H1 (cell line): ENCODE measurements at places on chromosomes 1 and 21.

GRCh38 chr1:208083016-208083714 lies 161.0 kb downstream of the PLXNA2 start:
- no peak for DNase-seq

DNA sequence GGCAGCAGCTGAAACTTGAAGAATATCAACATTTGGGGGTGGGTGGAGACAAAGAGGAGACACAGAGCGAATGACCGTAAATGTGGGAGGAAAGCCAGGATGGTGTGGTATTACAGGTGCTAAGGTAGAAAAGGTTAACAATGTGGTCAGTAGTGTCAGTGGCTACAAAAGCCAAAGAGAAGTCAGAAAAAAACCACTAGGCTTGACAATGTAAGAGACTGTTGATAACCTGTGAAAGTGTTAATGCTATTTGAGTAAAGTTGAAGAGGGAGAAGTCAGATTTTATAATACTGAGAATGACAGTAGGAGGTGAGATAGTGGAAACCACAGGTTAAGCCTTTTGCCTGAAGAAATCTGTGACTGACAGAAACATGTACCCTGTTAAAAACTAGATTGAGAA lies 120.8 kb downstream of the CLEC20A start:
- no peak for DNase-seq

GRCh38 chr1:33435096-33435820 lies 4.4 kb upstream of the PHC2 start:
- DNase-seq: no peak

- DNase-seq: no peak
Measured at GRCh38 chr1:11836955-11837766, 10.4 kb downstream of the NPPA start.

GRCh38 chr1:231722356-231722755 lies 95.8 kb downstream of the DISC1 start:
- DNase-seq: no peak

DNA sequence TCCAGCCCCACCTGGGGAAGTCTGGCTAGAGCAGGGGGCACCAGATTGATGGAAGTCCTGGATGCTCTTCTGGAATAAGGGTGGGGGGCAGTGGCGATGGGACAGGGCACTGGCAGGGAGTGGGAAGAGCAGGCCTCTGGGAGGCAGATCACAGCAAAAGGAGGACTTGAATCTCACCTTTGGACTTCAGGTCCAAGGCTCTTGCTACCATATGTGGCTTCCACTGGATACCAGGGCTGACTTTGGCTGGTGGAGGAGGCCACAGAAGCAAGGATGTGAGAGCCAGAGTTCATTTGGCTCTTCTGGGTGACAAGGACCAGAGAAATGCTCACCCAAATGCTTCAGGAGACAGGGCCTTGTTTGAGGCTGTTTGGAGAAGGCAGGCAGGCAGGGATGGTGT lies 16.0 kb upstream of the SYNC start:
- DNase-seq: no peak

DNA sequence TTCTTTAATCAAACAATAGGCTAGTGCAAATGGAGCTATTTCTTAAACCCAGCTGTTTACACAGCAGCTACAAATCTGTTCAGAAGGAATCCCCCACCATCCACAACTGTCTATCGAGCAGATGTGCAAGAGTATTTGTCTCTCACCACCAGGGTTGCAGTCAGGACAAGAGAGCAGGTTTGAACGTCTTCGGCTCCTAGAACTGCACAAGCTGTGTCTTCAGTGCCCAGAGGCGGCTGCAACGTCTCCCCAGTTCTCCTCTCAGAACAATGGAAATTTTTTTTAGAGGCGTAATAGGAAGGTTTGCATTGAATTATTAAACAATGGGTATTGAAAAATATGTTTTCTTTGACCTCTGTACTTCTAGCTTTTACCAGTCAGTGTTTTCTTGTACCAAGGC lies 7.3 kb downstream of the OVAAL start:
- no peak for DNase-seq

- DNase-seq: no peak
Measured at GRCh38 chr1:198845851-198846250, 207.0 kb downstream of the PTPRC start.

DNA sequence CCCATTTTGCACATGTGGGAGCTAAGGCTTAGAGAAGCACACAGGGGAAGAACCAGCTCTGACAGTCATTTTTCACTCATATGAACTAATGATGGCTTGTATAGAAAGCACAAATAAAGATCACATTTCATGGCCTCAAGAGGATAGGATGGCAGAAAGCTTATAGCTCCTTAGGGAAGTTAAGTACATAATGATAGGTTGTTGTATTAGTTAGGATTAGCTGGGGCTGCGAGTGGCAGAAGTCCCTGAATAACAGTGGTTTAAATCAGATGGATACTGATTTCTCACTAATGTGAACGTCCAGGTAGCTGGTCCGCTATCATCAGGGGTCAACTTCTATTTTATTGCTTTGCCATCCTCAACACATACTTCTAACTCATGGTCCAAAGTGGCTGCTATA lies 284.0 kb downstream of the RPS6KC1 start:
- no peak for DNase-seq

GRCh38 chr1:230319014-230319747 lies 107.0 kb downstream of the PGBD5 start:
- DNase-seq: no peak

GRCh38 chr1:161133220-161133740 lies 813 bp upstream of the DEDD start:
- no peak for DNase-seq

DNA sequence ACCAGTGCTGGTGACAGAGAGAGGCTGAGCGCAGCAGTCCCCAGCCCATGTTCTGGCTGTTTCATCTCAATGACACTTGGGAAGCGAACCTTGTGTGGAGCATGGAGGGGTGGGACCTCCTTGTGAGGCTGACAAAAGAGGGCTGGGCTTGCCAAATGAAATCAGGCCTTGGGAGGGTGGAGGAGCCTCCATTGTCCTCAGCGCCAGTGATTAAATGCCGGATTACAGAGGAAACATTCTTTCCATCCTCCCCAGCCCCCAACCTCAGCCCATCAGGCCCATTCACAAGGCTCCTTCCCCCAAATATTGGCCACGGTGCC lies 63.3 kb upstream of the PAXBP1 start:
- DNase-seq: no peak

DNA sequence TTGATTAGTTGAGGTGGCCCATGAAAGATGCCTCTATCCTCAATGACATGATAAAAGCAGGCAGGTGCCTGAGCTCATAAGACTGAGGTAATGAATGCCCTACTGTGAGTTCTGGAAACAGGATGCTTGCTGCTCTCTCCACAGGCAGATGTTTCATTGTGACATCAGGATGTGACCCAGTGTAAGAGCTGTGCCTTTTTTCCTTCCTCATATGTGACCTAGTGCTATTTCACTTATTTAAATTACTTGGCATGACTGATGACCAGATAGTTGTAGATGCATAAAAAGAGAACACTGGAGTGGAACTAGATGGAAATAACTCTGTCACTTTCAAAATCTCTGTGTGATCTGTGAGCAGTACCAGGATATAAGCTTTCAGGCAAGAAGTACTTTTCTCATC lies 31.9 kb downstream of the KIF14 start:
- no peak for DNase-seq

GRCh38 chr1:186735463-186735862 lies 55.2 kb upstream of the PTGS2 start:
- no peak for DNase-seq

- no peak for DNase-seq
Measured at GRCh38 chr1:46401154-46401913, 7.2 kb downstream of the FAAH start.

GRCh38 chr1:239956263-239956662 lies 135.4 kb upstream of the FMN2 start:
- DNase-seq: no peak

GRCh38 chr1:923991-924655 lies 400 bp downstream of the SAMD11 start:
- DNase-seq: no peak

DNA sequence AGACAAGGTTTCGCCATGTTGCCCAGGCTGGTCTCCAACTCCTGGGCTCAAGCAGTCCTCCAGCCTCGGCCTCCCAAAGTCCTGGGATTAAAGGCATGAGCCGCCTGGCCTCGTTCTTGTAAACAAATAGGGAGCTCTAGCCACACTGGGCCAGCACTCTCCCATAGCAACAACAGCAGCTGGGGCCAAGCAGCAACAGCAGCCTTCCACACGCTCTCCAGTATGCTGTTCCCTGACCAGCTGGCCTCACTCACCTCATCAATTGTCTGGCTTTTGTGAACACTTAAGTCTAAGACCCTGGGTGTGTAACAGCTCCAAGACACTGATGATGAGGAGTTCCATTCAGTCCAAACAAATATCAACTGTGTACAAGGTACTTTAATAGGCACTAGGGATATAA lies 16.9 kb upstream of the GLIS1 start:
- DNase-seq: no peak

GRCh38 chr1:93614986-93615581 lies 66.6 kb downstream of the BCAR3 start:
- no peak for DNase-seq

- DNase-seq: no peak
Measured at GRCh38 chr1:78318011-78318410, 172.8 kb upstream of the PTGFR start.

- DNase-seq: no peak
Measured at GRCh38 chr1:91781901-91782622, 103.9 kb downstream of the TGFBR3 start.

- no peak for DNase-seq
Measured at GRCh38 chr1:46686255-46686654, 14.6 kb downstream of the TEX38 start.

- no peak for DNase-seq
Measured at GRCh38 chr1:238242181-238242580, 351.5 kb upstream of the ZP4 start.

DNA sequence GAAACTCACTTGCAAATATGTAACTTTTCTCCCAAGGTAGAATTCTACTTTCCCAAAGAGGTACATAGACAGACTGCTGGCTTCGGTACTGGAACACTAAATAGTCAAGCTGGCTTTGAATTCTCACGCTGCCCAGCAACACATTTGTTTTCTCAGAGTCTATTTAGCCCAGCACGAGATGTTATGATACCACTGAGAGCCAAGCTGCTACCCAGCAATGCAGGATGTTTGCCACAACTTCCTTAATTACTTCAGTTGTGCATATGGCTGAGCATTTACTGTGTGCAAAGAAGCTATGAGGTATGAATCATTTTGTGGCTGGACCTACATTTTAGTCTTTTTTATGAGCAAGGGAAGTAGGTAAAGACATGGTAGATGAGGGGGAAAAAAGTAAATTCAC lies 793.2 kb downstream of the PLA2G4A start:
- DNase-seq: no peak

DNA sequence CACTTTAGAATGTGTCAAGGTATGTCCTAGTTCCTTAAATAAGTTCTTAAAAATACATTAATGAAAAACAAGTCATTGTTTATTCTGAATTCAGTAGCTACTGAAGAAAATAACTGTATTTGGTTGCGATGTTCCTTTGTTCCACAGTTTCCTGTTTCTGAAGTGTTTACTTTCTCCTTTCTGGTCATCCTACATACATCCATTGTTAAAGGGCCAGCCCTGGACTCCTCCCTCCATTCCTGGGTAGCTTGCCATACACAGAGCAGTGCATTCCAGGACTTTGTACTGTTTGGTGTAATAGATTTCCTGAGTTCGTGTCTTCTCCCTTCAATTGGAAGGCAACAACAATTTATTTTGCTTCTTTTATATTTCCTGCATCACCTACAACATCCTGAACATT lies 845.4 kb upstream of the CXADR start:
- DNase-seq: no peak

DNA sequence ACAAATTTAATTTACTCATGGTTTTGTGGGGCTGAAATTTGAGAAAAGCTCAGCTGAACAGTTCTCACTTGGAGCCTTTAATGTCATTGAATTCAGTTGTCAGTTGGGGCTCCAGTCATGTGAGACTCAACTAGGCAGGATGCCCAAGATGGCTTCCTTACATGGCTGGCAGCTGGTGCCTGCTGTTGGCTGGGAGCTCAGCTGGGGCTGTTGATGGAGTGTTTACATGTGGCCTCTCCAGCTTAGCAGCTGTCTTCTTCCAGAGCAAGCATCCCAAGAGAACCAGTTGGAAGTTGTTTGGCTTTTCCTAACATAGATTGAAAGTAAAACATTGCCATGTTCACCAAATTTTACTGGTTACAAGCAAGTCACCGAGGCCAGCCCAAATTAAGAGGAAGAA lies 81.8 kb upstream of the KCNA3 start:
- DNase-seq: no peak

GRCh38 chr1:59132295-59132694 lies 164.6 kb upstream of the FGGY start:
- no peak for DNase-seq
